ENCODE measurements at places on chromosomes 13 and 19.

DNA sequence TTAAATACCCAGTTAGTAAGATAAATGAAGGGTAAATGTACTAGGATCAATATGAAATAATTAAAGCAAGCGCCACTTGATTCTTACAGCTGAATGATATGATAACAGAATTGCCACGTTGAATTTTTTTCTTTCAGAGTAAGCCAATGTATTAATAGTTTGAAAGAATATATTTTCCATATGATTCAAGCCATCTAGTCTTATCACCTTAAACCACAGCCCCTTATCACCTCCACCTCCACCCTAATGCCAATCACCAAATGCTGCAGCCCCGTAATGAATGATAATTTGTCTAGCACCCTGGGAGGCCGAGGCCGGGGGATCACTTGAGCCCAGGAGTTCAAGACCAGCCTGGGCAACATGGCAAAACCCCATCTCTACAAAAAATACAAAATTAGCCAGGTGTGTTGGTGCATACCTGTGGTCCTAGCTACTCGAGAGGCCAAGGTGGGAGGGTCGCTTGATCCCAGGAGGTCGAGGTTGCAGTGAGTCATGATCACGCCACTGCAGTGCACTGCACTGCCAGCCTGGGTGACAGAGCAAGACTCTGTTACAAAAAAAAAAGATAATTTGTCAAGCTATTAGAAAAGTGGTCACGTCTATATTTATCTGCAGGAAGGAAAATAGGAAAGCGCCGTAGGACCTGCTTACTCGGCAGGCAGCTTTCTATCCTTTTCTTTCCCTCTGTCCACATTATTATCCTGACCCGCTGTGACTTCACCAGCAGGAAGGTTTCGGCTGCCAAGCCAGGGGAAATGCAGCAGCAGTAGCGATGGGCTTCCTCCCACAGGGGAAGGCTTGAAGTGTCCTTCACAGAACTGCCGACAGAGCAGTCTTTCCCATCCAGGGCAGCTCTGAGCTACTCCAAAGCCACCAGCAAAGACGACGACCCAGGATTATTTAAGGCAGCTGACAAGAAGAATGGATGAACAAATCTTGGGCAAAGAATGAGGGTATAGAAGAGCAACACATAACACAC, 19.7 kb upstream of the CLN5 start:
- no peak for DNase-seq

- DNase-seq, result no peak
Observed at GRCh38 chr13:109243311-109243951, 543.0 kb downstream of the IRS2 start.

DNA sequence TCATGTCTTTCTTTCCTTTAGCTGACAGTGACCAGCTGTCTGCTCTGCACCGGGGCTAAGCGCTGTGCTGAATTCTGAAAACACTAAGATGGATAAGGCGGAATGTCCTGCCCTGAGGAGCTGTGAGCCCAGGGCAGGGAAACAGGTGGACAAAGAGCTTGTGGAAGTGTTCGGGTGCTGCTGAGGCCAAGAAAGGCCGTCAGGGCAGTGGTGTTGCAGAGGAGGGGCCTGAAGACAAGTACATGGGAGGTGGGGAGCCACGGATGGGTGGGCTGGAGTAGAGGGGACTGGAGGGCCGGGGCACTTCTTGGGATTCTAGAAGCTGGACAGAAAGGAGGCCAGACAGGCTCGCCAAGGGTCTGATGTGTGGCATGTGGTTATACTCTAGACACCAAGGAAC, 66.2 kb upstream of the GPR183 start:
- no peak for DNase-seq

DNA sequence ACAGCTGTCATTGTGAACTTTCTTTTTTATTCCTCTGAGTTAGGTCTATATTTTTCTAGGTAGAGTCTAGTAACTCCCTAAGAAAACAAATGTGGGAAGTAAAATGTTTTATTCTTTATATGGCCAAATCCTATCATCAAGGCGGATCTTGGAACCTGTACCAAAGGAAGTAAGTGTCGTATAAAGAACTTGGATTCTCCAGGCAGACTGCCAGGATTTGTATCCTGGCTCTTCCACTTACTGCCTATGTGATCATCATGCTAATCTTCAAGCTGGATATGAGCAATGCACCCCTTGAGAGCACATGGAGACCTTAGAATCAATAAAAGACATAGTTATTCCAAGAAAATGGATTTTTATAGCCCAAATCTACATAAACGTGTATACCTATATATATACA, 286.5 kb downstream of the PCDH17 start:
- DNase-seq, result no peak

GRCh38 chr13:113164492-113164891, 6.0 kb downstream of the PROZ start:
- no peak for DNase-seq

Data from ecto neural progenitor cell (in vitro differentiated cells).